ENCODE measurements at places on chromosomes 2 and 18.

- no peak for DNase-seq
Measured at GRCh38 chr2:8893978-8894820, 56.8 kb upstream of the KIDINS220 start.

- DNase-seq, result no peak
Measured at GRCh38 chr2:65722028-65722778, 289.8 kb upstream of the SPRED2 start.

DNA sequence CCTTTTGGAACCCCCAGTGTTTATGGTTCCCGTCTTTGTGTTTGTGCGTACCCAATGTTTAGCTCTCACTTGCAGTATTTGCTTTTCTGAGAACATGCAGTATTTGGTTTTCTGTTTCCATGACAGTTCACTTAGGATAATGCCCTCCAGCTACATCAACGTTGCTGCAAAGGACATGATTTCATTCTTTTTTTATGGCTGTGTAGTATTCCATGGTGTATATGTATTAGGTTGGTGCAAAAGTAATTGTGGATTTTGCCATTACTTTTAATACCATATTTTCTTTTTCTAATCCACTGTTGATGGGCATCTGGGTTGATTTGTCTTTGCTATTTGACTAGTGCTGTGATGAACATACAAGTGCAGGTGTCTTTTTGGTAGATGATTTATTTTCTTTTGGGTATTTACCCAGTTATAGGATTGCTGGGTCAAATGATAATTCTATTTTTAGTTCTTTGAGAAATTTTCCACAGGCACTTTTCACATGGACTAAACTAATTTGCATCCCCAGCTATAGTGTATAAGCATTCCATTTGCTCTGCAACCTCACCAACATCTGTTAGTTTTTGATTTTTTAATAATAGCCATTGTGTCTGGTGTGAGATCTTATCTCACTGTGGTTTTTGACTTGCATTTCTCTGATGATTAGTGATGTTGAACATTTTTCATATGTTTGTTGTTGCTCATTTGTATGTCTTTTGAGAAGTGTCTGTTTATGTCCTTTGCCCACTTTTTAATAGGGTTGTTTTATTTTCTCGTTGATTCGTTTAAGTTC lies 63.6 kb downstream of the CERS6 start:
- no peak for DNase-seq

DNA sequence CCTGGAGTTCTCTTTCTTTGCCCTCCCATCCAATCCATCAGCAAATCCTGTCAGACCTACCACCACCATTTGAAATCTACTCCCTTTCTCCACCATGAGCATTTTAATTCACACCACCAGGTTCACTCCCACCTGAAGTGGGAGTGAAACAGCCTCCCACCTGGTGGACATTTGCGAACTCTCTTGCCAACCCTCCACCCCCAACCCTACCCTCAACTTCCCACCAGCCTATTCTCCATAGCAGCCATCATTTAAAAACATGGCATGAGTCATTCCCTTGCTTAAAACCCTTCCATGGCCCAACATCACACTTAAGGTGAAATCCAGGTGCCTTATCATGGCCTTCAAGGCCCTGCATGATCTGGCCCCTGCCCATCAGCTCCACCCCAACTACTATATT lies 3.5 kb downstream of the RTKN start:
- DNase-seq, result no peak

GRCh38 chr2:219421323-219421722 lies 3.1 kb downstream of the DES start:
- no peak for DNase-seq

GRCh38 chr18:68848242-68848641 lies 50.4 kb downstream of the CCDC102B start:
- DNase-seq, result no peak

DNA sequence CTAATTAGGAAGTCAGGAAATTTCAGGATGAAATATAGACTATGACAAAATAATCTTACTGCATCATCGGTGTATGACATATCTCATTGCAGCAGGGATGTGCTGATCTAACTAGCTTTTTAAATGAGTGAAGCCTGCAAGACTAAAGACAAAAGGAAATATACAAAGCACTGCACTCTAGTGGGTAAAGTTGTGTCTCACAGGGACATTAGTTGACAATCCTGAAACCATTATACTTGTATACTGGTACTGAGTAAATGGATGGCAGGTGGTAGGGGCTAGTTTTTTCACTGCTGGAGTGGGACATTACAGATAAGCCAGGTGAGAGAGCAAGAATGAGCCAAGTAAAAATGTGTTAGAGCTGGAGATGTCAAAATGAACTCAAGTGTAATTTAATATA lies 317.5 kb upstream of the RAB6C start:
- DNase-seq, result no peak

DNA sequence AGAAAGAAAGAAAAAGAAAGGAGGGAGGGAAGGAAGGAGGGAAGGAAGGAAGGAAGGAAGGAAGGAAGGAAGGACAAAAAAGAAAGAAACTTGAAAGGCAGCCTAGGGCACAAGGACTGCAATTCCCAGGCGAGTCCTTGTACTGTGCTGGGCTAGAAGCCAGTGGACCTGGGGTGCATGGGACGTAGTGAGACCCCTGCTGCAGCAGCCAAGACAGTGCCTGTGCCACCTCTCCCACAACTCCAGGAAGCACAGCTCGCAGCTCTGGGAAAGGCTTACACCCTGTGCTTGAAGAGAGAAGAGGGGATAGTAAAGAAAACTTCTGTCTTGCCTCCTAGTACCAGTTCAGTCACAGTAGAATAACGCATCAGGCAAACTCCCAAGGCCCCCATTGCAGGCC lies 227.9 kb upstream of the CDH7 start:
- no peak for DNase-seq

DNA sequence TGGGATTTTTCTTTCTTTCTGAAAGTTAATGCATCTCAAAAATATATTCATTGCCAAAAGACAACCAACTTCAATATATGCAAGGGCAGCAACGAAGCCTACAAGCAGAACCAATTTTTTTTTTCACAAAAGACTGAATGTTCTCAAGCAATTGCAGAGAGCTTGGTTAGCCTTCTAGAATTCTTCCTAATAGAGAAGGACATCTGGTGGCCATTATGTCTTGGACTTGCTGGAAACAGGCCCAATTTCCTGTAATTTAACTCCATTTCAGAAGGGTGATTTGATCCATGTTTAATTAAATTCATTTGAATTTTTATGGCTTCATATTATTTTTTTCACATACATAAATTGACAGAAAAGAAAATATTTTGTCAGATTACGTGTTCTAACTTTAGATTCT lies 208.0 kb downstream of the TPGS2 start:
- no peak for DNase-seq

DNA sequence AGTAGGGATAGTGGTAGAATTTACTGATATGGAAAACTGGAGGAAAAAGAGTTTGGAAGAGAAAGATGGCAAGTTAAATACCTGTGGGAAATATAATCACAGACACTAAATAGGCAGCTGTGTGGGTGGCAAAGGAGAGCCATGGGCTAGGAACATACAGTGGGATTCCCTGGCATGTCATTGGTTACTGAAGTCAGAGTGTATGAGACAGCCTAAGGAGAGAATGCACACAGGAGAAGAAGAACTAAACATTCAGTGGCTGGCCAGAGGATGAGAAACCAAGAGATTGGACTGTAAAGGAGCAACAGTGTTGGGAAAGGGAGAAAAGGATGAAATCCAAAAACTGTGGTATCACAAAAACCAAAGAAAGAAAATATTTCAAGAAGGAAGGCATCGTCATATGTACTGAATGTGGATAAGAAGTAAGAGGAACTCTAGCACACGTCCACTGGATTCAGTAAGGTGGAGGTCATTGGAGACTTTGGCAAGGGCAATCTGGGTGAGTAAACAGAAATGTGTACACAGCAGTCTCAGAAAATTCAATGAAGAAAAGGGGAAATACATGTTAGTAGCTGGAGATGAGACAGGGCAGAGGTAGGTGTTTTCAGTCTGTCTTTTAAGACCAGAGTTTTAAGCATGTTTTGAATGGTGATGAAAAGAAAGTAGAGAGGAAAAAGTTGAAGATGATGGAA lies 83.3 kb downstream of the SPIRE1 start:
- DNase-seq, result no peak

- DNase-seq, result no peak
Measured at GRCh38 chr2:145114726-145115125, 594.8 kb upstream of the ZEB2 start.

DNA sequence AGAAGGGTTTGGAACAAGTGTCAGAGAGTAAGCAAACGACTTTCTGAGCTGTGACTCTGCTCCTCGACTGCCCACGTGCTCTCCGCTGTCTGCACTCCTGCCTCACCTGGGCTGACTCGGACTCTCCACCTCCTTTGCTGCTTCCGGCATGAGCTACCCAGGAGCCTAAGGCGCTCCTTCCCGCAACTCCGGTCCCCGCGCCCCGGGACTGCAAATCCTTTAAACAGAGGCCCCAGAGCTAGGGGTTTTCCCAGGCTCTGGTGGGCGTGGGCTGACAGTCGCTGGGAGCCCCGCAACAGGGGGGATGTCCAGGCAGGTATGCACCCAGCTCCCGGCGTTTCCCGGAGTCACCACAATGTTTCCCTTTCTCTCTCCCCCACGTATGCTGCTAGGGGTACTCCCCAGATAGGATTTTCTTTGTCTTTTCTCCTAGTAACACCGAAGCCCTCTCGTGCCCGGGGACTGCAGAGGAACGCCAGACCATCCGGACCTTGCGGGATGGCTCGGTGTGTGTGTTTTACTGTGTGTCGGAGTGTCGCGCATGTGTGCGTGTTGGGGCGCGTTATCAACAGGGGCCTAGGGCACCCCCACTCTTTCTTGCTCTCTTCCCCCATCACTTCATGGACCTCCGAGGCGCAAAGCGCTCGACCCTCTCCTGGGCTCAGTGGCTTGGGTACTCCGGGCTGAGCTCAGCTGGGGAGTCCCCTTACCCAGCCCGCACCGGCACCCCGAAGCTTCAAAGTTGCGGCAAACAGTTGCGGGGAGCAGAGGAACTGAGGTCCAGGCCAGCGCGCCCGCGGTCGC lies 691 bp upstream of the THSD7B start:
- DNase-seq, result peak; percentile 15

DNA sequence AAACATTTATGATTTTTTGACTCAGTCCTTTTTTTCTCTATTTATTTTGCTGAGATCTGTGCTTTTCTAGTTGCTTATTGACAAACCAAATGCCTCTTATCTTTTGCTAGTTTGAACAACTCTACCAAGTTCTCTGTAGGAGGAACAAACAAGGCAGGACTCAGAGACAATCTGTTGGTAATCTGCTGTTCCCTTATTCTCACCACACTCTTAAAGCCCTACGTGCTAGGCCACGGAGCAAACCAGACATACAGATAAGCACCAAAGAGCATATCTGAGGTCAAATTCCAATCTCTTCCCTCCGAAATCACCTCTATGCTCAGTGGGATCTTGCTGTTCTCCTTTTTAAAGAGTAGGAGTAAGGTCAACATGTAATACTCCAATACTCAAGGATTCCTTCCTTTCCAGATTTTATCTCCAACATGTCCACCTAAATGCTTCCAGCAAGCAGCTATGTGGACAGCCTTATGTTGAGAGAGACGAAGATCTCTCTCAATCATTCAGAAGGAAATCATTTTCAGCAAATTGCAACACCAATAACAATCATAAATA lies 18.4 kb downstream of the FN1 start:
- no peak for DNase-seq

DNA sequence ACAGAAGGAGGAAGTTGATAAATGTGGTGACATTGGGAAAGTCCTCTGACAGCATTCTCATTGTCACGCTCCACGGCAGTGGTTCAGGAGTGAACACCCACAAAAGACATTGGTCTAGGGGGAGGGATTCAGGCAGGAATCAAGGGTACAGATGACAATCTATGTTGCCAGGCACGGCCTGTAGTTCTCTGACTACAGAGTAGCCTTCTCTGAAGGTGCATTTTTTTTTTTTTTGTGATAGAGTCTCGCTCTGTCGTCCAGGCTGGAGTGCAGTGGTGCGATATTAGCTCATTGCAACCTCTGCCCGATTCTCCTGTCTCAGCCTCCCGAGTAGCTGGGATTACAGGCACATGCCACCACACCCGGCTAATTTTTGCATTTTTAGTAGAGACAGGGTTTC lies 7.4 kb upstream of the MOB1A start:
- peak; percentile 20 for DNase-seq

DNA sequence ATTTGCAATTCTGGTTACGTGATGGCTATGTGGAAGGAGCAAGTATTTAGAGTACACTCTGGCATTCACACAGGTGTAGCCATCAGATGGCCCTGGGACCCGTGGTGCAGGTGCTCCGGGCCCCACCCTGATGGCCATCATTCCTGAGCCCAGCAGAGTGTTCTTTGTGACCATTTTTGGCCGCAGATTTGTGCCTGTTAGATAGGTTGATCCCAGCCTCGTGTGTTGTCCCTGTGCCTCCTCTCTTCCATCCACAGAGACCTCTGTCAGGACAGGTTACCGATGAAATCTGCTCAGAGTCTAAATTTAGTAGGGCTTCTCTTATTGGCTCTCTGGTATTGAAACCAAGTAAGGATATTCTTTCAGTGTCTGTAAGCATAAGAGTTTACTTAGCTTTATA lies 33.9 kb downstream of the MAPRE2 start:
- DNase-seq, result no peak

- no peak for DNase-seq
Measured at GRCh38 chr2:55138014-55138881, 88.0 kb upstream of the RTN4 start.

DNA sequence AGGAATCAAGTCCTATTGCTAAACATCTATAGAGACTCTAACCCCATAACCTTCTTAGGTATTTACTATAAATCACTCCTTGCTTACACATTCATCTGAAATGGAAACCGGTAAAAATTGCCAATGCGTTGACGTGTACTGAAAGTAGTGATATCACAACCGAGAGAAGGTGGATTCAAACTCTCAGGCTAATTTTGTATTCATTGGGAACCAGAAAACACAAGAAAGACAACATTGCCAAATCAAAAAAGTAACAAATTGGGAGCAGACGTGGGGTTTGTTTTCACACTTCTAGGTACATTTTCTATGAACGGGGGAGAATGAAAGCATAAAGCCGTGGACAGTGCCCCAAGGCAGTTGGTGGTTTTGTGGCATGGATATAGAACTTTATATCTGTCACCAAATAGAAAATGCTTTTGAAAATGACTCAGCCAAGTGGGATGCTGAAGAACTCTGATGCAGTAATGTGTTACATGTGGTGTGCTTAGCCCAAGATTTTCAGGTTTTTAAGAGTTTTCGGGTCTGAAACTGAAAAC lies 155.1 kb upstream of the RASGRP3 start:
- peak; percentile 77 for DNase-seq

DNA sequence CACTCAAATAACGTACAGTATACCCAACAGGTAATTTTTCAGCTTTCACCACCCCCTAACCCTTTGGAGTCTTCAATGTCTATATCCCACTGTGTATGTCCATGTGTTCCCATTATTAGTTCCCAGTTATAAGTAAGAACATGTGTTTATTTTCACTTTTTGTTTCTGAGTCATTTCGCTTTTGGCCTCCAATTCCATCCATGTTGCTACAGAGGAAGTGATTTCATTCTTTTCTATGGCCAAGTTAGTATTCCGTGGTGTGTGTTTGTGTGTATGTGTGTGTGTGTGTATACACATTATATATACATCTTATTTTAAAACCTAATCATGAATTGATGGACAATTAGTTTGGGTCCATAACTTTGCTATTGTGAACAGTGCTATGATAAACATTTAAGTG lies 464.4 kb downstream of the CMPK2 start:
- no peak for DNase-seq

All from stimulated activated naive CD8-positive, alpha-beta T cell treated with anti-CD3 and anti-CD28 coated beads, Interleukin-15, amount 100 ng/mL, for 72 hours (primary cell).